ENCODE measurements at places on chromosomes 16 and 17.
A peak's percentile ranks its signal among the peaks of the same experiment; 100 is the strongest.

- DNase-seq = no peak
These were observed 17.1 kb downstream of the LIG3 start for GRCh38 chr17:34997355-34997862.

DNA sequence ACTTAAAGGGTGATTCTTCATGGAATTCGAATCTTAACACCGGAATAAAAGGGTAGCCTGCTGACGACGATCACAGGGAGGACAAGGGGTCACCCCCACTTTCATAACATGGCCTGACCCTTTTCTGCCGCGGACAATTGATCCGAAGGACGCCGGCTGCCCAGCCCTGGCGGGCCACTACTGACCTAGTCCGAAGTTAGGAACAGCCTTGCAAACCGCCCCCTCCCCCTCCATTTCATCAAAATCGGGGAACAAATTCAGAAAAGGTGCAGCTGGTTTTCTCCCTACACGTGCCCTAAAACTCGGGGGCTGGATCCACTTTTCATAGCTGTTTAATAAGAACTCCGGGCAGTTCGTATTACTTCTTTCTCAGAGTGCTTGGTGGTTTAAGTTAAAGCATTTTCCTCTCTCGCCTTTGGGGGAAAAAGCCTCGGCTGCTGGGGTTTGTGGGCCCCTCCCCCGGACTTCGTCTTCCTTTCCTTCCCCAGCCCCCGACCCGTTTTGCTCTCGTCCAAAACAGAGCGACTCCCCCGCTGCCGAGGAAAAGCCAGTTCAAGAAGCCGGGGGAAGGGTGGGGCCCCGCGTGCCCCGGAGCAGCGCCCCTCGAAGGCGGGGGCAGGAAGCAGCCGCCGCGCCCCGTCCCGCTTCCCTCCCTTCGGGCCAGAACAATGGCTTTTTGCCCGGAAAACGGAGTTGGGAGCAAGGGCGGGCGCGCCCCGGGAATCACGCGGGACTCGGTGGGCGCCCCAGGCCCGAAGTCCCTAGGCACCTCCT lies 641 bp upstream of the CBX2 start:
- peak; percentile 70 for DNase-seq

DNA sequence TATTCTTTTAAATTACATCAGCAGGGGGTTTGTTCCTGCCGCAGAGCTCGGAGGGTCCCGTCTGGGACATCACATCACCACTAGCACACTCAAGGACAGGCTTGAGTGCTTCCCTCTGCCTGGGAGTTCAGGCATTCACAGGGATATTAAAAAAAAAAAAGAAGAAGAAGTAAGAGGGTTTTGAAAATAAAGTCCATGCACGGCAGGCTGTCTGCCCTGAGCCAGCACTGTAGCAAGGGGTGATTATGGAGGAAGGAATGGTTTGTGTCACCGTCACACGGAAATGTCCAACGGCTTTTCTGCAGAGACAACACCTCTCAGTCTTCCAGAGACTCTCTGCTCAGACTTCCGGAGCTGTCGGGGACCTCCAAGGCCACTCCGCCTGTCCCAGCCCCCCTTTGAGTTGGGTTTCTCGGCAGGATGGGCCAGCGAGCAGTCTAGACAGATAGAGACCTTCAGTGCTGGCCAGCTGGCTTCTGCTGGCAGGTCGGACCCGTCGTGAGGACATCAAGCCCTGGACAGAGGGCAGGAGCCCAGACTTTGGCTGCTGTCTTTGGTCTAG lies 33.6 kb downstream of the MEOX1 start:
- DNase-seq = no peak

DNA sequence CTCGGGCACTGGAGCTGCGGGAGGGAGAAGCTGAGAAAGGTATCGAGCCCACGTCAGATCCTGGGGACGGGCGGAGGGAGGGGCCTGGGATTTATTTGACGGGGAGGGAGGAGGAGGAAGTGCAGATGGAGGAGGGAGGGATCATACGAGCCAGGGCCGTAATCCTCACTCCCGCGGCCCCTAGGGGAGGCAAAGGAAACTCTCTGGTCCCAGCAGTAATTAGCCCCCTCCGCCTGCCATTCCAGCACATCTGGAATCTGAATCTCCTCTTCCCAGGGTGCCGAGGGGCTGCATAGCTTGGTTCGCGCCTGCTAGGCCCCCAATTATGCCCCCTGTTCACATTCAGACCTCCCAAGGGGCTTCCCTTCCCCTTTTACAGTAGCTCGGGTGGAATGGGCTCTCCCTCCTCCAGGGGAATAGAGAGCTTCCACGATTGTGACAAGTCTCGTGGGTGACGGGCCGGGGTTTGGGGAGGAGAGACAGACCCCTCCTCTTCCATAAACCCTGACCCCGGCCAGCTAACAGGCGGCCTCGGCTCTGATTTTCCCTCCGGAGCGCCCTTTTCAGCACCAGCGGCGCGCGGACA lies at the start of gene SEZ6L2:
TSS of gene SEZ6L2 (minus strand) at position 35 of the 586 bp plus-strand sequence. CDS start 531 bp downstream, outside the sequence.
- peak; percentile 90 for DNase-seq

- no peak for DNase-seq
These were observed 66.0 kb upstream of the HAS3 start for GRCh38 chr16:69039333-69039941.

- DNase-seq = no peak
These were observed 39.5 kb downstream of the CMIP start for GRCh38 chr16:81483970-81484595.

- no peak for DNase-seq
These were observed 12.5 kb downstream of the COTL1 start for GRCh38 chr16:84605339-84605848.

DNA sequence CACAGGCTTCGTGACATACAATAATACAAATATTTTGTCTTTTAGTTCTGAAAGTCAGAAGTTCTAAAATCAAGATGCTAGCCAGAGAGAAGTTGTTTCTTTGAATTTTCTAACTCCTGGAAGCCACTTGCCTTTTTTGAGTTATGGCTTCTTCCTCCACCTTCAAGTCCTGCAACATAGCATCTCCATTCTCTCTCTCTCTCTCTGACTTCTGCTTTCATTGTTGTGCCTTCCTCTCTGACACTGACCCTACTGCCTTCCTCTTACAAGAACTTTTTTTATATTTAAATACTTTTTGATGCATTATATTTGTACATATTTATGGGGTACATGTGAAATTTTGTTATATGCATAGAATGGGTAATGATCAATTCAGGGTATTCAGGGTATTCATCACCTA lies 205.9 kb downstream of the MAP2K6 start:
- no peak for DNase-seq

DNA sequence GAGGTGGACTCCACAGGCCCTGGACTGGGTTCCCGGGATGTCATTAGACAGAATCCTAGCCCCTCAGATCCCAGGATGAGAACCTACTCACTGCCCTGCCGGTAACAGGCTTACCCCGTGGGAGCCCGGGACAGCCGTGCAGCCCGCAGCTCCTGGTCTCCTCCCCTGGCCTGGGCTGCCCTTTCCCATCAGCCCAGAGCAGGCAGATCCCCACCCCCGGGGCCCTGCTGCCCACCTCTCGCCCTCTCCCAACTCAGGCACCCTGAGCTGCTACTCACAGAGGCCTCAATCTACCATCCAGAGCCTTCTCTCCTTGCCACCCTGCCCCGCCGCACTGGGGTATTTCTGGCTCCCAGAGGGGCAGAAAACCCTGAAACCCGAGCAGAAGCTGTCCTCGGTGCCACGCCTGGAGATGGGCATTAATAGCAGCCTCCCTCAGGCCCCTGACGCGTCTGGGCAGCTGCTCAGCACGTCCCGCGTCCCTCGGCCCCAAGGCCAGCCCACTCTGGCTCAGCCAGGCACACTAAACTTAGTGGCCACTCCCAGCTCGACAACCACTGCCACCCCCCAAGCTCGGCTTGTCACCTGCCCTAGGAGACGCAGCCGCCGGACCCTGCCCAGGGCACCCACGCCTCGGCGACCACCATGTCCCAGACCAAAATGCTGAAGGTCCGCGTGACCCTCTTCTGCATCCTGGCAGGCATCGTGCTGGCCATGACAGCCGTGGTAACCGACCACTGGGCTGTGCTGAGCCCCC lies at the start of gene CACNG1:
TSS of gene CACNG1 (plus strand) at position 539 of the 757 bp plus-strand sequence. CDS start at position 646, 107 bp downstream.
- no peak for DNase-seq

DNA sequence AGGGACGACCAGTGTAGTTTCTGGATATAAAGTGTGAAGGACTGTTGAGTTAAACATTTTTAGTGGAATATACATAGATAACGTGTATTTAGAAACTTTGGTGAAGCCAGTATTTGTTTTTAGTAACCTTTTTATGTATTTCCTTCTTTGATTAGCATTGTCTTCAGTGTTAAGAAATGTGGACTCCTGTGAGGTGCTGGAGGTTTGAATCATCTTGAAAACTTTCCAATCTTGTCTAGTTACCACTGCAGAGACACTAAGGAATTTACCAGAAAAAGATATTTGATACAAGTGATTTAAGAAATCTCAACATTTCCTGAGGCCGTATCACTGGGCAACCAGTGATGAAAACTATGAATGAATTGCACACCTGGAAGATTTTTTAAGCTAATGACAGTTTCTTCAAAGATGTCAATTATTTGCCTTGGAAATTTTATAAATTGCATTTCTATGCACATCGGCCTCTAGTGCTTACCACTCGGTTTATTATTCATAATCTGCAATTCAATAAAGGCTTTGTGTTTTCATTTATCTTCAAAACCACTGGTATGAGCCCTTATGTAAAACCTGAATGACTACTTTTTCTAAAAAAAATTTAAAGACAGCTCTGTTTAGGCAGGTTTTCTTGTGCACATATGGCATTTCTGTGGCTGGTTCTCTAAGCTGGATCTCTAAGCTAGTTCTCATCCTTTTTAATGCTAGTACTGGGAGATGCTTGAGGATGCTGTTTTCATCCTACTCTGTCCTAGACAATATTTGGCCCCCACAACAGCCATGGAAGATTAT lies 31.4 kb upstream of the ADCY7 start:
- no peak for DNase-seq

- no peak for DNase-seq
These were observed 2172.0 kb downstream of the TP53TG3F start for GRCh38 chr16:35631261-35631945.
